ENCODE measurements at places on chromosomes 11 and 22.

GRCh38 chr22:23305922-23306374 lies 125.6 kb downstream of the BCR start:
- DNase-seq, result peak; percentile 88

- peak; percentile 50 for DNase-seq
These were observed 7.8 kb downstream of the PHOX2A start for GRCh38 chr11:72236083-72236697.

GRCh38 chr11:102430158-102430836 lies 22.3 kb downstream of the TMEM123 start:
- DNase-seq, result no peak

GRCh38 chr11:79648766-79649520 lies 208.1 kb upstream of the TENM4 start:
- DNase-seq, result no peak

- no peak for DNase-seq
These were observed 36.3 kb downstream of the AP2A2 start for GRCh38 chr11:961921-962320.

GRCh38 chr22:47739291-47740015 lies 977.0 kb downstream of the TBC1D22A start:
- DNase-seq, result no peak

DNA sequence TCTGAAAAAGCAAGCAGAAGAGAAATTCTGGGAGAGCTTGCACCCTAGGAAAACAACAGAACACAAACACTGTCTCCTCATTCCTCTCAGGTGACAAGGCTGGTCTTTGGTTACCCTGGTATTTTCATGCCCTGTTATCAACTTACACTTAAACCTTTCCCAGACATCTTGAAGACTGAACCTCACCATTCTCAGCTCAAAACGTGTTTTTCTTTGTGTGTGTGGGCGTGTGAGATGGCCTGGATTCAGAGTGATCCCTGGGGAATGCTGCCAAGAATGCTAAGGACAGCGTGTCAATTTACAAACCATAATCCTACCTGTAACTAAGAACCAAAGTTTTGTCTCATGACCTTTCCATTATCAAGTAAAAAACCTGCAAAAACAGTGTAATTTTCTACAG lies 33.3 kb downstream of the ELF5 start:
- no peak for DNase-seq

All from AG08396 (cell line).